ENCODE measurements at places on chromosomes 1 and 21. TPM values are rescaled to one million over a fixed set of nuclear protein-coding genes. Genes with fewer than 3 reads are reported as not detected.

- H3K4me3 ChIP-seq, result no peak overlapping the region
- no peak overlapping the region for H3K27ac ChIP-seq
- peaks cover 34% of the 10 kb centered on the region for H3K4me1 ChIP-seq
- H3K36me3 ChIP-seq, result no peaks in the 10 kb centered on the region
- H3K27me3 ChIP-seq, result no peaks in the 10 kb centered on the region
These were observed 29.6 kb upstream of the DIPK1A start for GRCh38 chr1:92990828-92991227.

DNA sequence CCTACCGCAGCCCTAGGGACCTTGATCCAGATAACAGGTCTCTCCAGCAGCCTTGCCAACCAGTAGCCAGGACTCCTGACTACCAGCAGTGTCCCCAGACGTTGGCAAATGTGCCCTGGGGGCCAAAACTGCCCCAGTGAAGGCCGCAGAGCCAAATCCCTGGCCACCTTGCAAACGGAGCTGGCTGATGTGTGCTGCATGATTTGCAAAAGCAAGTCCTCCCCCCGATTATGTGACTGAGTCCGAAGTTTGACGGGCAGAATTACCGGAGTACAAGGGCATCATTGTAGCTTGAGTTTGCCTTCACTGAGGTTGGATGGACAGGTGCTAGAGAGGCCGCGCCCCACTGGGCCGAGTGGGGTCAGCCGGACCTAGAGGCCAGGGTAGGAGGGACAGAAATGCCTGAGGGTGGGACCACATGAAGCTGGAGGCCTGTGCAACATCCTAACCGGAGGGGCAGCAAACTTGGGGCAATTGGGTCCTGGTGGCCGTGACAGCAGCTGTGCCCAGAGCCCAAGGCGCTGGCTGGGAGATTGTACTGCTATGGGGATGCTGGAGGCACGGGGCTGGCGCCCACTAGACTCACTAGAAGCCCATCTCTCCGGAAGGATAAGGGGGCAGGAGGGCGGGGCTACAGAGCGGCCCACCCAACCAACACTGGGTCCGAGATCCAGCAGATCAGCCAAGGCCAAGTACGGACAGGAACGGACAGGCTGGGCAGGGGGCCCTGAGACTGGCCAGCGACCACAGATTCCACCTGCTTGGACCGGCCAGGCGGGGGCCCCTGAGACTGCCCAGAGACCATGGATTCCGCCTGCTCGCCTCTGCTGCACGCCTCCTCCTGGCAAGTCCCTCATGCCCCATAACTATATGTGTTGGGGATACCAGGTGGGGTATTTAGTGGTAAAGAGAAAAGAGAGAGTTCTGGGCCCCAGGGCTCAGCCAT is 2.8 kb downstream of the ARHGEF16 start:
- H3K4me1 ChIP-seq, result no peaks in the 10 kb centered on the region
- DNase-seq, result no peak
- H3K36me3 ChIP-seq, result no peaks in the 10 kb centered on the region
- H3K27ac ChIP-seq, result no peak overlapping the region
- no peak overlapping the region for H3K4me3 ChIP-seq
- H3K27me3 ChIP-seq, result peaks cover 66% of the 10 kb centered on the region

DNA sequence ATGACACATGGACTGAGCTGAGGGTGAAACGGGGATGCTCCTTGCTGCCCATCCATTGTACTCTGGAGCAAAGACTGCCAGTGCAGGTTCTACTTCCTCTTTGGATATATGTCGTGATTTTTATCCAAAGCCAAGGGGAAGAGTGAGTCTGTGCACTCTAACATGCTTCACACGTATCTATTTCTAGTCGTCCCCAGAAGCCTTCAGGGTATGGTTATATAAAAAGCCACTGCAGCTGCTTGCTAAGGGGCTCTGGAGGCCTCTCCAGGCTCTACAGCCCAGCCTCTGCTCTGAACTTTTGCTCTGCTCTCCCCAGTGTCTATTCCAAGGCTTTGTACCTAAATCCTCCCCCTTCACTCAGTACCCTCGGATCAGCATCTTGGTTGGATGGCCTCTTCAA is 20.1 kb downstream of the PAFAH2 start:
- H3K4me3 ChIP-seq, result no peak overlapping the region
- H3K4me1 ChIP-seq, result peaks cover 14% of the 10 kb centered on the region
- no peak overlapping the region for H3K27ac ChIP-seq
- H3K27me3 ChIP-seq, result no peaks in the 10 kb centered on the region
- peaks cover 38% of the 10 kb centered on the region for H3K36me3 ChIP-seq

GRCh38 chr1:21299780-21300395 is 9.6 kb upstream of the ECE1 start:
- DNase-seq, result no peak
- H3K27ac ChIP-seq, result no peak overlapping the region
- peaks cover 18% of the 10 kb centered on the region for H3K4me1 ChIP-seq
- no peak overlapping the region for H3K4me3 ChIP-seq

GRCh38 chr1:173212952-173213491 is 5.9 kb upstream of the TNFSF4 start:
- H3K4me1 ChIP-seq, result no peaks in the 10 kb centered on the region
- no peak overlapping the region for H3K27ac ChIP-seq
- H3K27me3 ChIP-seq, result no peaks in the 10 kb centered on the region
- H3K36me3 ChIP-seq, result no peaks in the 10 kb centered on the region
- H3K4me3 ChIP-seq, result no peak overlapping the region

- H3K4me1 ChIP-seq, result no peaks in the 10 kb centered on the region
- no peak overlapping the region for H3K27ac ChIP-seq
- no peaks in the 10 kb centered on the region for H3K27me3 ChIP-seq
- H3K36me3 ChIP-seq, result peaks cover 7% of the 10 kb centered on the region
- no peak overlapping the region for H3K4me3 ChIP-seq
- peak; percentile 23 for DNase-seq
These were observed 21.5 kb downstream of the DNAJC6 start for GRCh38 chr1:65330822-65331221.

- no peak overlapping the region for H3K4me3 ChIP-seq
- H3K27ac ChIP-seq, result no peak overlapping the region
- no peak for DNase-seq
- H3K27me3 ChIP-seq, result peaks cover 23% of the 10 kb centered on the region
- H3K4me1 ChIP-seq, result no peaks in the 10 kb centered on the region
These were observed 52.6 kb upstream of the RBM15 start for GRCh38 chr1:110286564-110286963.

GRCh38 chr1:248906753-248907661 is 972 bp downstream of the PGBD2 start:
- DNase-seq, result no peak
- peak overlapping the region; percentile 77 for H3K27ac ChIP-seq
- H3K4me1 ChIP-seq, result peaks cover 26% of the 10 kb centered on the region
- H3K27me3 ChIP-seq, result no peaks in the 10 kb centered on the region
- H3K4me3 ChIP-seq, result peak overlapping the region; percentile 58
- H3K36me3 ChIP-seq, result peaks cover 36% of the 10 kb centered on the region

DNA sequence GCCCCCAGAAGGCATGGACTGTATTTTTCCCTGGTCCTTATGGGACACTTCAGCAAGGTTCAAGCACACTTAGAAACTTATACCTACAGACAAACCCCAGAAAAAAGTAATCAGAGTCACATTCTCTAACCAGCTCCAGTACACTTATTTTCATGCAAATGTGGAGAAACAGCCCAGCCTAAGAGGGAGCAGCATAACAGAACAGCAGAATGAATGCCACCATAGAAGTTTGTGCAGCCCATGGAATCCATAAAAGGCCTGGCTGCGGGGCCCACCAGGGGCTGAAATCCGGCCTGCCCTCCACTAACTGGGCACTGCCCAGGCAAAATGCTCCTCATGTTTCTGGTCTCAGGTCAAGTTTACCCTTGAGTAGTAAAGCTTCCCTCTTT is 60.4 kb upstream of the ATP1A1 start:
- no peak overlapping the region for H3K27ac ChIP-seq
- H3K4me1 ChIP-seq, result no peaks in the 10 kb centered on the region
- no peak overlapping the region for H3K4me3 ChIP-seq
- no peaks in the 10 kb centered on the region for H3K36me3 ChIP-seq

- DNase-seq, result no peak
- no peak overlapping the region for H3K27ac ChIP-seq
- H3K4me3 ChIP-seq, result no peak overlapping the region
- H3K4me1 ChIP-seq, result no peaks in the 10 kb centered on the region
- no peaks in the 10 kb centered on the region for H3K36me3 ChIP-seq
These were observed 40.1 kb upstream of the C1orf174 start for GRCh38 chr1:3940081-3940753.

DNA sequence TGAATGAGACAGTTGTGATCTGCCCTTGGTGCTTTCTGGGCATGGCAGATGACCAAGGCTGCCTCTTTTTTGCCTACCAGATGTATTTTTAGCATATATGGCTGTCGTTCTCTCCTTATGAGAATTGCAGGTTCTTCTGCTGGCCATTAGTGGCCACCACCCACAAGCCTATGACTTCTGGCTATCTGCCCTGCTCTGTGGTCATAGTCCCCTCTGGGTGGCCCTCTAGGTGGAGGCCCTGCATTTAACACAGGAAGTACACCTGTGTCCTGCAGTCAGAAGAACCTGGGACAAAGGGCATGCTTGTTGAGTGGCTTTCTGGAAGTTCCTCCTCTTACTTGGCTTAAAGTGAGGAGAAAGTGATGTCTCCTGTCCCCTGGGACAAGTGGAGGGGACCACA is 6.5 kb downstream of the FCAMR start:
- DNase-seq, result no peak
- no peak overlapping the region for H3K27ac ChIP-seq
- H3K36me3 ChIP-seq, result no peaks in the 10 kb centered on the region
- H3K4me1 ChIP-seq, result peaks cover 5% of the 10 kb centered on the region
- H3K27me3 ChIP-seq, result peaks cover under 1% of the 10 kb centered on the region
- no peak overlapping the region for H3K4me3 ChIP-seq

DNA sequence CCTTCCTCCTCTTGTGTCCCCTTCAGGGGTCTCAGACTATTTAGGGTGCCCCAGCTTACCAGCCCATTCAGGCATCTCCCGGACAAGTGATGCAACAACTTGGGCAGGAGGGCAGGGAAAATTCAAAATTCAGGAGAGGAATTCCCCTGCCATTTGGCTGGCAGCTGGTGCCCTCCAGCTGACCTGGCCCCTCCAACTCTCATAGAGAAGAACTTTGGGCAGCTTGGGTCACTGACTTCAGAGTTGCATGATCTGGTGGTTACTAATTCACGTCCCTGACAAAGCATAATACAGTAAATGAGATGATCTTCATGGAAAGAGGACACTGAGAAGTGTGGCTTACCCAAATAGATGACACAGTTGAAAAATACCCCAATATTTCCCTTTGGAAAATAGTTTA is at the start of gene FCAMR:
FCAMR (minus strand) TSS at position 15 of the 400 bp plus-strand sequence. CDS start 335 bp downstream, outside the sequence.
- no peak within 1 kb of the TSS for H3K4me3 ChIP-seq
- no peak for DNase-seq
- no peak within 1 kb of the TSS for H3K27ac ChIP-seq
- H3K27me3 ChIP-seq, result peaks cover 21% of the 10 kb centered on the region
- no peaks in the 10 kb centered on the region for H3K4me1 ChIP-seq

- no peaks in the 10 kb centered on the region for H3K4me1 ChIP-seq
- H3K36me3 ChIP-seq, result no peaks in the 10 kb centered on the region
- no peaks in the 10 kb centered on the region for H3K27me3 ChIP-seq
- no peak for DNase-seq
- no peak overlapping the region for H3K27ac ChIP-seq
These were observed 359.2 kb upstream of the PKN2 start for GRCh38 chr1:88324899-88325298.

DNA sequence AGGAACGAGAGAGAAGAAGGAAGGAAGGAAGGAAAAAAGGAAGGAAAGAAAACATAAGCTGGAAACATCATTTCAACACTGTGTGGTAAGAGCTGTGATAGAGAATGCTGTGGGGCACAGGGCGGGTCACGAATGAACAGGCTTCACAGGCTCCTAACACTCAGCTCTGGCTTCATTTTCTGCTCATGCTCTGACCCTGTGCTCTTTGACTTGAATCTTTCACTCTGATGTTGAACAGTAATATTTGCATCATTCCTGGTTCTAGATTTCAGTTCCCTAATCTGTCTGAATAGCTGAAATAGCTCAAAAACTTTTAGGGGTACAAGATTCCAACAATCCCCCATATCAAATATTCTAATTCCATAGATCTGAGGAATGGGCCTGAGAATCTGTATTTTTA is 207.3 kb downstream of the LHX8 start:
- peaks cover 7% of the 10 kb centered on the region for H3K4me1 ChIP-seq
- no peak for DNase-seq
- H3K27me3 ChIP-seq, result no peaks in the 10 kb centered on the region
- H3K27ac ChIP-seq, result no peak overlapping the region
- no peak overlapping the region for H3K4me3 ChIP-seq

- H3K4me1 ChIP-seq, result no peaks in the 10 kb centered on the region
- no peaks in the 10 kb centered on the region for H3K27me3 ChIP-seq
- DNase-seq, result no peak
- H3K4me3 ChIP-seq, result no peak overlapping the region
These were observed 20.3 kb upstream of the TBX19 start for GRCh38 chr1:168260393-168260792.

DNA sequence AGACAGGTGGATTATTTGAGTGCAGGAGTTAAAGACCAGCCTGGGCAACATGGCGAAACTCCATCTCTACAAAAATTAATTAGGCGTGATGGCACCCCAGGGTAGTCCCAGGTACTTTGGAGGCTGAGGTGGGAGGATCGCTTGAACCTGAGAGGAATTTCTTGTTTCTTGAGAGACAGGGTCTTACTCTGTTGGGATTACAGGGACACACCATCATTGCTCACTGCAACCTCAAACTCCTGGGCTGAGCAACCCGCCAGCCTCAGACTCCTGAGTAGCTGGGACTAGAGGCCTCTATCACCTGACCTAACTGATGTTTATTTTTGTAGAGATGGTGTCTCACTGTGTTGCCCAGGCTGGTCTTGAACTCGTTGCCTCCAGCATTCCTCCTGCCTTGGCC is 24.8 kb downstream of the DHX9 start:
- peaks cover 99% of the 10 kb centered on the region for H3K36me3 ChIP-seq
- no peak for DNase-seq
- H3K27me3 ChIP-seq, result no peaks in the 10 kb centered on the region
- no peaks in the 10 kb centered on the region for H3K4me1 ChIP-seq
- no peak overlapping the region for H3K4me3 ChIP-seq

- no peak for DNase-seq
- no peak overlapping the region for H3K27ac ChIP-seq
- no peaks in the 10 kb centered on the region for H3K27me3 ChIP-seq
- no peaks in the 10 kb centered on the region for H3K36me3 ChIP-seq
- no peak overlapping the region for H3K4me3 ChIP-seq
These were observed 40.0 kb upstream of the FAM163A start for GRCh38 chr1:179702946-179703539.

GRCh38 chr1:188154196-188154595 is 1325.4 kb downstream of the PLA2G4A start:
- no peaks in the 10 kb centered on the region for H3K4me1 ChIP-seq
- H3K4me3 ChIP-seq, result no peak overlapping the region
- no peak overlapping the region for H3K27ac ChIP-seq
- H3K27me3 ChIP-seq, result no peaks in the 10 kb centered on the region
- no peak for DNase-seq
- no peaks in the 10 kb centered on the region for H3K36me3 ChIP-seq

Gene PSMB4
- 426 TPM for total RNA-seq

Gene OR2G6
- total RNA-seq, result not detected

Gene LRRC53
- total RNA-seq, result not detected

Gene FMO5
- 0.22 TPM for total RNA-seq

Gene OPRD1
- 0.02 TPM for total RNA-seq

Gene LCE2C
- not detected for total RNA-seq

Gene CFAP74
- not detected for total RNA-seq

Gene CFHR3
- 0.47 TPM for total RNA-seq

Gene PMF1
- total RNA-seq, result 69.8 TPM

Gene PDC
- total RNA-seq, result not detected

Gene TTC39A
- 0.53 TPM for total RNA-seq

Gene KMO
- not detected for total RNA-seq

Gene GBP6
- total RNA-seq, result not detected

Gene CFHR5
- total RNA-seq, result not detected

Gene PADI2
- 0.11 TPM for total RNA-seq

Measured in K562 (cell line).